ENCODE measurements at places on chromosomes 4 and X.

- DNase-seq: peak; percentile 64
These were observed 417.1 kb upstream of the MAGEB16 start for GRCh38 chrX:35380808-35381700.

DNA sequence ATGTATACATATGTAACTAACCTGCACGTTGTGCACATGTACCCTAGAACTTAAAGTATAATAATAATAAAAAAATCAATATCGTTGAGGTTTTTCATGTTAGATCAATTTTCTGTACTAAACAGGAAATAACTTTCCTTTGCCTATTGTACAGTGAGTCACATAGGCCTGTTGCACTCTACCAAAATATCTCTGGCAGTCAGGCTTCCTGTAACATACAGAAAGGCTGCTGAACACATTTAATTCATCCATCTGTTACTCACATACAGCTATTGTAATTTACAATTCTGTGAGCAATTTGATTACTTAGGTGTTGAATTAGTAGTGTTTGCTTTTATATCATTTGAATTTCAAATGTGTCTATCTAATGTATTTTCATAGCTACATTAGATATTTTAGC, 427.8 kb downstream of the TMA16 start:
- DNase-seq: no peak

DNA sequence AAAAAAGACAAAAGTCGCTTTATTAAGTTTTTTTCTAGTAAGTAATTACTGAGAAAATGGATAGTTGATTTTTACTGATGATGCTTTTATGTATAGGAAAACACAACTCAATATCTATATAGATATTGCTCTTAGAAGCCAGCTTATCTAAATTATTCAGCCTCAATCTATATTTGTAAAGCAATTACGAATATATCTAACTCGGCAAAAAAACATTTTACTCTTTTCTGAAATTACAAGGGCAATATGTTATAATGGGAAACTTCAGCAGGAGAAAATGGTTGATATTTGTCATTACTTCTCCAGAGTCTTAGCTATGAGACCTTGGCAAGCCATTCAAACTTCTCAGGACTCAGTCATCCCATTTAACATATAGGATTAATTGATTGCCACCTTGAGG, 228.5 kb downstream of the SLC7A11 start:
- no peak for DNase-seq

GRCh38 chr4:88503344-88503743, 20.2 kb downstream of the PYURF start:
- no peak for DNase-seq

DNA sequence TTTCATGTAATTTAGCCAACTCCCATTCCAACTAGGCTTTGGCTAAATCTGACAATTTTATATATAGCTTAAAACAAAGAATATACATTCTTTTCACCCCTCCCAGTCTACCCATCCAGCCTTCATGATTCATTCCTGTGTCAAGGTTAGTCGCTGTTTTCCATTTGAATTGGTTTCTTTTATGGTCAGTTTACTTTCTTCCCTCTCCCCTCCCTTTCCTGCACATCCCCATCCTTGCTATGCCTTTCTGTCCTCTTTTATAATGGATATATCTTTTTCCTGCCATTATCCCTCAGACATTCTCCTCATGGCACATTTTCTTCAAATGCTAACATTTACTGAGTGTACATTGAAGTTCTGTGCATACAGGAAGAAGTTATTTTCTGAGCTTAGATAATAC, 4.7 kb downstream of the ZXDB start:
- peak; percentile 34 for DNase-seq

DNA sequence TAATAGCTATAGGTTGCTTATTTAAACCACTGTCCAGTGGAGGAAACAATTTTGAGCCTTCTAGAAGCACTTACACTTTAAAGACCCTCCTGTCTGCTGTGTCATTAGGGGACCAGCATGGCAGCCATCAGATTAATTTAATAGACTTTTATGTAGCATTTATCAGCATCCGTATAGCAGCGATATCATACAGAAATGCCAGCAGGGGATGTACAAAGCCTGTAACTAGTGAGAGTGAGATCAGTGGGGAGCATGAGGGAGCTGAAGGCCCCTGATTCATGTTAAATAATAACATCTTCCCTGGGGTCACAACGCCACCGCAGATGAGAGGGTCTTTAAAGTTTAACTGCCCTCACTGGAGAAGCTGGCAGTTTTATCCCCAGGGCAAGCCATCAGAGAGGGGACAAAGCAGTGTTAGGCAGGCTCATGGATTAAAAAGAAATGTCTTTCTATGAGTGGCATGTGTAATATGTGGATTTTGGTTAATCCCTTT, 144.7 kb downstream of the PDGFRA start:
- no peak for DNase-seq

DNA sequence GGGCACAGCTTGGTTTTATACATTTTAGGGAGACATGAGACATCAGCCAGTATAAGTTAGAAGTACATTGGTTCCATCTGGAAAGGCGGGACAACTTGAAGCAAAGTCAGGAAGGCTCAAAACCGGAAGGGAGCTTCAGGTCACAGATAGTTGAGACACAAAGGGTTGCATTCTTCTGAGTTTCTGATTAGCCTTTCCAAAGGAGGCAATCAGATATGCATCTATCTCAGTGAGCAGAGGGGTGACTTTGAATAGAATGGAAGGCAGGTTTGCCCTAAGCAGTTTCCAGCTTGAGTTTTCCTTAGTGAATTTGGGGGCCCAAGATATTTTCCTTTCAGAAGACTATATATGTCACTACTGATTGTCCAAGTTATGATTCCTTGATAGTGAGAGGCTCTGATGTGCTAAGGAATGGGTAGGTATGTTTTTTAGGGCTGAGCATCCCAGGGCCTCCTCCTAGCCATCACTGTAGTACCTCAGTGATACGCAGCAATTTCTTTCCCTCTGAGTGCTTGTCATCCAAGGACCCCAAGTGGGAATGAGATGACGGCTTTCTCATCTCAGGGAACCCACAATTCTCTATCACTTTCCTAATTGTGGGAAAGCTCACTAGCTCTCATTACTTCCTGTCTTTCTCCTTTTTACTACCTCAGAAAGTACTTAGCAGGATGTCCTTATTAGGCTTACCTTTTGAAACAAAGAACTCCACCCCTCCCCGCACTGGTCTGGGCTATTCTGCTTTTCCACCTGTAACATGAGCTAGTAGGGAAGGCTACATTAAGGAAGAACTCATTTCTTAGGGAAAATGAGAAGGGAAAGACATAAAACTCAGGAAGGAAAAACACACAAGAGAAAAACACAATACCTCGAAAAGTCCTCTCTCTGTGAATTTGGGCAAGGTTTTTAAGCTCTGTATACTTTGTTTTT, 632.7 kb downstream of the RAPGEF2 start:
- no peak for DNase-seq

- DNase-seq: no peak
These were observed 252.3 kb downstream of the NLGN4X start for GRCh38 chrX:5976332-5976731.

DNA sequence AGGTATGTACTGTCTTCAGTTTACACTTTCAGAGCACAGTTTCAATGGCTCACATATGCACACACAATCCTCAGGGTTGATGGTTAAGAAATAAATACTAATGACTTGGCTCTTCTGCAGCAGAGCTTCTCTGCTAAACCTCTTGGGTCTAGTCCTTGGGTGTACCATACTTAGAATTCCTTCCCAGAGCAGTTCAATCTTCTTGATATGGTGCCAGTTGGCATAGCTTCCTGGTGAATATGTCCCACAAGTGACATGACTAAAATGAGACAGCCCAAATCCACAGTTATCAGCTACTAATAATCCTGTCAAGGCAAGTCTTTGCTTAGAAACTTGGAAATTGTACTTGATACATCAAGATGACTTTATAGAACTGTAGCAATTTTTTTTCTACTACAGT, 654.4 kb downstream of the IQCM start:
- DNase-seq: no peak

GRCh38 chr4:106323119-106323518, 6.8 kb downstream of the AIMP1 start:
- DNase-seq: no peak

- DNase-seq: no peak
These were observed 60.4 kb upstream of the TMEM33 start for GRCh38 chr4:41874873-41875272.

DNA sequence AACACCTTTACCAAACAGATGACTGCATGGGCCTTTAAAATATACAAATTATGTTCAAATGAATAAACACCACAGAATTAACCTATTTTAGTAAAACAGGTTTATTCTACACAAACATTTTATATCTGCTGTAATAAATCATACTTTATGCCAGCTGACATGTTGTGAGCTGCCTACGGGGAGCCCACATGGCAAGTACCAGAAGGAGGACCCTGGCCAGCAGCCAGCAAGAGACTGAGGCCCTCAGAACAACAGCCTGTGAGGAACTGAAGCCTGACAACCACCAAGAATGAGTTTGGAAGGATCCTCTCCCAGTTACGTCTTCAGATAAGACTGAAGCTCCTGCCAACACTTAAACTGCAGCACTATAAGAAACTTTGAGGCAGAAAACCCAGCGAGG, 377.0 kb downstream of the PDGFC start:
- DNase-seq: no peak

GRCh38 chrX:129961180-129962083, 21.0 kb upstream of the BCORL1 start:
- peak; percentile 47 for DNase-seq

- peak; percentile 2 for DNase-seq
These were observed 1973.0 kb upstream of the AGA start for GRCh38 chr4:179415037-179415846.

GRCh38 chr4:110087070-110087708, 111.2 kb downstream of the ELOVL6 start:
- peak; percentile 92 for DNase-seq

DNA sequence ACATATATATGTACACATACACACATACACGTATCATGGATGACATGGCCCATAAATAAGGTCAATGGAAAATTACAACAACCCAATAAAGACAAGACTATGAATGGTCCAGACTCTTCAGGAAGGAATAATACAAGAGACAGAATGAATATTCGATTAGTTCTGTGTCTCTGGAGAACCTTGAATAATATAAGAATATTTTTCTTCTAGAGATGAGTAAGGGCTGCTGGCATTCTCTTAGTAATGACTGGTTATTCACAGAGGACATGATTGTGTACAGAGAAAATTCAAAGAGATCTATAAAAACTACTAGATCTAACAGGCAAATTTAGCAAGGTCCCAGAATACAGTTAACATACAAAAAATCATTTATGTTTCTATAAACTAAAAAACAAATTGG, 23.3 kb downstream of the SPIN4 start:
- no peak for DNase-seq

DNA sequence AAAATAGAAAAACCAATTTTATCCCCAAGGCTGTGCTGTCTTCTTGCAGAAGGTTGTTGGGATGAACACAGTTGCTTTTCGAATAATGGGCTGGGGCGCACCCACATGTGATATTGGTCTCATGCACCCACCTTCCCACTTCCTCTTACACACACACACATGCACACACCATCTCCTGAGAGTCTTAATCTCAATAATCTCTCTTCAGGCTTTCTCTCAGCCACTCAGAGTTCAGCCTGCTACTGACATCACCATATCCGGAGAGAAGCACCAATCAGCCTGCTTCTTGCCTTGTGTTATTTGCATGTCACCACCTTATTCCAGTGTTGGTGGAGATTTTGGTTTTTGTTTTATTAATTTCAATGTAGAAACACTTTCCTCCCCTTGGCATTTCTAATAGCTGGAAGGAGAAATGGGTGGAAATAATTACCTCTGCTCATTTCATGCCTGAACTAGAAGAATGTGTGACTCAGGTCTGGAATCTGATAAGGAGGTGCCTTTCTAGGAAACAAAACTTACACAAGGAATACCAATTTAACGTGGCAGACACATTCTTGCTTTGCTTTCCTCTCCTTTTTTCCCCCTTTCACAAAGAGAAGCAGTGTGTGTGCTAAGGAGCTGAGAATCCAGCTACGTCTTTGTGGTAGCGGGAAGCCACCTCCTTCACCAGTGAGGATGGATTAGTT, 400.2 kb downstream of the MID1IP1 start:
- no peak for DNase-seq

- no peak for DNase-seq
These were observed 233.5 kb downstream of the ARHGAP24 start for GRCh38 chr4:85708468-85708867.

GRCh38 chr4:105679186-105679585, 29.3 kb downstream of the INTS12 start:
- no peak for DNase-seq

DNA sequence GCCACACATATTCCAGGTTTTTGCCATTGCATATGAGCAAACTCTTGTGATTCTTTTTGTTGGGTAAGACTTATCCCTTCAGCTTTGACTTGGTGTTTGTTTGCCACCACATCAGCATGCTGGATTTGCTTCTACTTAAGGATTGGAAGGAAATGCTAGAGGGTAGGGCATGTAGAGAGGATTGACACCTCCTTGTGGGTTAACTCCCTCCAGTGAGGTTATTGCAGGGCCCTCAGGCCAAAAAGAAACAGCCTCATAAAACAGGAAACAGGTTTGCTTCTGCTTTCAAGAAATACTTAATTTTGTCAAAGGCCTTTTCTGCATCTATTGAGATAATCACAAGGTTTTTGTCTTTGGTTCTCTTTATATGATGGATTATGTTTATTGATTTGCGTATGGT, 15.2 kb upstream of the INPP4B start:
- DNase-seq: no peak

DNA sequence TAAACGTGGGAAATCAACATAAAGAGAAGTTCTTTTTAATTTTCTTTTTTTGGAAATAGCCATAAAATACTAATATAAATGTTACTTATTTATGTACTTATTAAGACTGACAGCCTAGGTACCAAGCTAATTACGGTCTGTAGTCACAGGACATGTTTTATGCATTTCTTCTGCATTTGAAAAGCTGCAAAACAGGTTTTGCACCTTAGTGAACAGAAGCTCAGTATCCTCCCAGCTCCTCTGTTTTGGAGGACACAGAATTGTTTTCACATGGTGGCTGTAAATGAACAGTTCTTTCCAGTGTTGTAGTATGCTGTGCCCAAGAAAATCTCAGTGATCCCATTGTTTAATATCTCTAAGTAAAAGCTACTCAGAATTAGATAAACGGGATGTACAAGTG, 1788.0 kb upstream of the TENM3 start:
- no peak for DNase-seq

DNA sequence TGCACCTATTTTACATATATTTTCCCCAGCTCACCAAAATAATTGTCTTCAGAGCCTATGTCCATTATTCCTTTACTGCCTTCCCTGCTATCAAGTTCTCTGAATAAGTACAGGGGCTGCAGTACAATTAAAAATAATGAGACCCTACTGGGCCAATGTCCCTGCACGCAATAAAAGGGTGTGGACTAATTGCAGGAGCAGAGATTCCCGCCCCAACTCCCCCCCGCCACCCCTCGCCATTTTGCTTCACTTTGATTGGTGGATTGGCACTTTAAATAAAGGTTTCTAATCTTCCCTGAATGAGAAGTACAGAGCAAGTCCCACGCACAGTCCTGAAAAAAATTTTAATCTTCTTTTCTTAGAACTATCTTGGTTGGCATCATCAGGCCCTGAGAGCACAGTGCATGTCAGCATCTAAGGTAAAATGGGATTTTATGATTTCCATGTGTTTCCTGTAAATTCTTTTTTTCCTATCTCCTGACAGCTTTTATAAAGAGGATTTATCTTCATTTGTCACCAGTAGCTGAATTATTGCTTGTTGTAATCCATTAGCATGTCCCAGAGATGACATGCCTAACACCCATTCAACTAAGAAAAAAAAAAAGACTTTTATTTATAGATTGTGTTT, at the start of gene AMBN:
AMBN (plus strand) TSS at position 302 of the 628 bp plus-strand sequence; CDS start at position 405, 103 bp downstream.
- no peak for DNase-seq

All from RKO (cell line).